ENCODE measurements at places on chromosomes 6 and 20. TPM values are rescaled to one million over a fixed set of nuclear protein-coding genes. Genes with fewer than 3 reads are reported as not detected.

DNA sequence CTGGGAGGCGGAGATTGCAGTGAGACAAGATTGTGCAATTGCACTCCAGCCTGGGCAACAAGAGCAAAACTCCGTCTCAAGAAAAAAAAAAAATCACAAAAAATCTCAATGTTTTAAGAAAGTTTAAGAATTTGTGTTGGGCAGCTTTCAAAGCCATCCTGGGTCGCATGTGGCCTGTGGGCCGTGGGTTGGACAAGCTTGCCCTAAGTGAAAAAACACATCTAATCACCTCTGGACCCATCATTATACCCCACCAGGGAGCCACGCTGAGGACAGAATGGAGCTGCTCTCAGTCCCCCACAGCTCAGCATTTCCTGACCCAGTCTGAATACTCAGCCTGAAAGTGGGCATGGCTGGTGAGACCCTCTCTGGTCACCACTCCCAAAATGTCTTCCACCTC is 129.3 kb downstream of the PRND start:
- DNase-seq: no peak

DNA sequence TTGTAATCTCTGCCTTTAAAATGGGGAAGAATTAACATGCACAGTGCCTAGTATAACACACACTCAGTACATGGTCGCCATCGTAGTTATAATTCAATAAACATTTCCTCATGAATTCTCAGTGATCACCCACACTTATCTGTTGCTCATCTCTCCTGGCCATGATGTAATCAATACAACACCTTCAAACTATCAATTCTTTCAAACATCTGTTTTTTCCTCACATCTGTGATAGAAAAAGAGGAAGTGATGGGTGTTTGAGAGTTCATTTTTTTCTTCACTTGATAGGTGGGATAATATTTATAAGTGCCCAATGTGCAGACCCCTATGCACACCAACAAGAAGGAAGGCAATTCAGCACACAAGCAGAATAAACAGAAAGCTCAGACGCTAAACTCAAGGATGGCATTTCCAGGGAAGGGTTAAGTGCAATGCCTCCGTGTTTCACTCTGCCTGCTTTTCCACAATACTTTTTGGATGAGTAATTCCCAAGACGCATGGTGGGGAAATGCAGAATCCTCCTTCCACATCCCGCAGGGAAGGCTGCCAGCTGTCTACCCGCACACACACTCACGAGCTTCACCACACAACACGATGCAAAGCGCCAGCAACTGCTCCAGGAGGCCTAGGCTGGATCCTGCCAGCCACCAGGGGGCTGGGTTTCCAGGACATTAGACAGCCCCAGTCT is 100.3 kb downstream of the GMPR start:
- no peak for DNase-seq

The PHACTR3 gene
- not detected for total RNA-seq

- DNase-seq: no peak
These were observed 123.4 kb upstream of the RAB32 start for GRCh38 chr6:146420255-146420654.

GRCh38 chr20:62088258-62089127 is 22.8 kb upstream of the TAF4 start:
- DNase-seq: no peak

GRCh38 chr6:5373430-5373829 is 112.1 kb downstream of the FARS2 start:
- no peak for DNase-seq

The LTB gene
- total RNA-seq: 839 TPM

The PRDM13 gene
- not detected for total RNA-seq

DNA sequence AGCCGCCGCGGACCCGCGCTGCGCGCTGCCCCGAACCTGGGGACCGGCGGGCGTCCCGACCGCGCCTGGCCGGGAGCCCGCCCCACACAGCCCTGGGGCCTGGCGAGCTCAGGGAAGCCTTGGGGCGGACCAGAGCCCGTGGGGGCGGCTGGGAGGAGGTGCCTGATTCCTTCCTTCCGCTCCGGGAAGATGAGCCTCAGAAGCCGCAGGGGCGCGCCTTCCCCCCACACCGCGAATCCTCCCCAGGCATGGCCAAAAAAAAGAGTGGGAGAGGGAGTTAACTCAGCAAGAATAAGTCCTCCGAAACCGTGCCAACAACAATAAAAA is at the start of gene CBLN4:
CBLN4 (minus strand) TSS at position 131 of the 327 bp plus-strand sequence. CDS start 1,348 bp downstream, outside the sequence.
- no peak for DNase-seq

DNA sequence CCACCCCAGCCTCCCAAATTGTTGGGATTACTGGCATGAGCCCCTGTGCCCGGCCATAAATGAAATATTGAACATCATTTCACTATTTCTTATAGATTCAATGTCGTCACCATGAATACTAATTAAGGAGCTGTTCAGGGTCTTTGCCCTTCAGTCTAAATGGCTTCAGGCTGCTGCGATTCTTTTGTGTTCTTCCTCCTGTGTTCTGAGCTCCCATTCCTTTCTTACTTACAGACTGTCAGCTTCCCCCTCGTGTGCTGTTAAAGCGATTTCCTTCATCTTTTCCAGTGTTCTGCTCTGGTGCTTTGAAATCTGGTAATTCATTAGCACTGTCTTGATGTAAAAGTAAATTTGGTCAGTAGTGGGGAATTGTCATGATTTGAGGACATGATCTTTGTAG is 63.3 kb upstream of the PRDM1 start:
- no peak for DNase-seq

The NKAIN2 gene
- not detected for total RNA-seq

DNA sequence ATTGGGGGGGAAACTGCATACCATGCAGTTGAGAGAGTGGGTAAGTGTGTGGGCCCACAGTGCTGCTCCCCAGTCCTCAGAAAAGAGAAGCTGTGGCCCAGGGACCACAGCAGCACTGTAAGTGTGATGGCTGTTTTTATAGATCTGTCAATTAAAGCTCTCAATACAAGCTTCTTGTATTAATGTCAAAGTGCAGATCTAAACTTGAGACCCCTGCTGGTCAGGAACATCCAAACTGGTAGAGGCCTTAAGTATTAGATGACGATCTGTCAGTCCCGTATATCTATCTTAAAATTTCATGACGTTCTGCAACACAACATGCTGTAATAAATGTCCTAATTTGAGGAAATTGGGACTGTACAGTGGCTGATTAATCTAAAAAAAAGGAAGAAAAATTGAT is 74.8 kb downstream of the TULP4 start:
- no peak for DNase-seq

DNA sequence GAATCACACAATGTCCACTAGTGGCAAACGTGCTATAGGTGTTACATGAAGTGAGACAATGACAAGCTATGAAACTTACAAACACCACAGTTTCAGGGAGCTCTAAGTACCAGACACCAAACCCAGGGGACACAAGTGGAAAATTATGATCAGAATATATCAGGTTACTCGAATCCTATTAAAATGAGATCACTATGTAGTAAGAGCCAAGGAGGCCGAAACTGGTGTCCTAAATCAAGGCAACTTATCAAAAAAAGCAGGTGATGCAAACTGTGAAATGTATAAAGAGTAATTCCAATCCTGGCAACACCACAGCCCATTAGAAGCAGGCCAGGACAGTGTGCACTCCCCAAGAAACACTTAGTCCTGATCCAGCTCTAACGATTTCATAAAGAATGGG is 100.3 kb downstream of the ARHGAP18 start:
- DNase-seq: no peak

DNA sequence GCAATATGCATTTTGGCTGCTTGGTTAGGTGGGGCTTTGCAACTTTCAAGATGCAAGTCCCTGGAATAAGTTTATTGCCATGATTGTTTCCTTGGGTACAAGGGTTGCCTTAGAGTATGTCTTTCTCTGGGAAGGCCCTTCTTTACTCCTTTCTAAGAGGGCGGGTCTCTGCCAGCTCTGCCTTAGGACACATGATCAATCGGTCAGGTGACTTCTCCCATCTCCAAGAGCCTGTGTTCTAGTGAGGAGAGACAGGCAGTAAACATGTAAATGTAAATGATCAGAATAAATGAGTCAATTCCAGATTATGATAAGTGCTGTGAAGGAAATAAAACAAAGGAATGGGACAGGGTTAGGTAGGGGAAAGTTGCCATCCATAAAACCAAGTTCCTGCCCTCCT is 43.2 kb upstream of the BCAS1 start:
- no peak for DNase-seq

GRCh38 chr6:168034537-168034936 is 37.1 kb downstream of the KIF25 start:
- DNase-seq: no peak

GRCh38 chr6:144334150-144334708 is 49.1 kb downstream of the UTRN start:
- DNase-seq: peak; percentile 89

GRCh38 chr20:38166703-38167233 is 1.7 kb upstream of the TGM2 start:
- no peak for DNase-seq

DNA sequence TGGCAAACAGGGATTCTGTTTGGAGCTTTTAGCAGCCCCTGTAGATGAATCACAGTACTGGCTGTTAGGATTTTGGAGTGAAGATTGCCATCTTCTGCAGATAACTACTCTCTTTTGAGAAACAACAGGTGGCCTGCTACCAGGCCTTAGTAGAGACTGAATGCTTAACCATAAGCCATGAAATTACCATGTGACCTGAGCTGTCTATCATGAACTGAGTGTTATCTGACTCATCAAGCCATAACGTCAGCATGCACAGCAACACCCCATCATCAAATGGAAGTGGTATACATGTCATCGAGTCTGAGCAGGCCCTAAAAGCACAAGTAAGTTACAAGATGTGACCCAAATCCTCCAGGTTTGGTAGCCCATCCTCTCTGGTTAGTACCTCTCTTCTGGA is 132.6 kb downstream of the GPR63 start:
- no peak for DNase-seq

DNA sequence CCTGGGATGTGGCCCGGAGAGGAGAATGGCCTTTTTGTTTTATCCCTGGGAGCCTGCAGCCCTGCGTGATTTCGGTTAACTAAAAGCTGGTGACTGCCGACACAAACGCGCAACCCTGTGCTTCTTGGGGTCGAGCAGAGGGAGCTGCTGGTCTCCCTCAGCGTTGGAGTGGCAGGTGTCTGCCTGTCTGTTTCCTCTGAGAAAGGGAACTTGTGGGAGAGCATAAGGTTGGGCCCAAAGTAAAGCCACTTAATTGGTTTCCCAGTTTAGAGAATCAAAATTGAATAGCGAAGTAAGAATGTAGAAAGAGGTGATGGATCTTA is 500 bp downstream of the LTV1 start:
- no peak for DNase-seq

Measured in activated CD8-positive, alpha-beta memory T cell treated with anti-CD3 and anti-CD28 coated beads, Interleukin-2, amount 10 ng/mL, durations not matched to agents 7 days and 5 days (primary cell).